Adipocyte (in vitro differentiated cells): ENCODE measurements at places on chromosomes 1 and 21.

DNA sequence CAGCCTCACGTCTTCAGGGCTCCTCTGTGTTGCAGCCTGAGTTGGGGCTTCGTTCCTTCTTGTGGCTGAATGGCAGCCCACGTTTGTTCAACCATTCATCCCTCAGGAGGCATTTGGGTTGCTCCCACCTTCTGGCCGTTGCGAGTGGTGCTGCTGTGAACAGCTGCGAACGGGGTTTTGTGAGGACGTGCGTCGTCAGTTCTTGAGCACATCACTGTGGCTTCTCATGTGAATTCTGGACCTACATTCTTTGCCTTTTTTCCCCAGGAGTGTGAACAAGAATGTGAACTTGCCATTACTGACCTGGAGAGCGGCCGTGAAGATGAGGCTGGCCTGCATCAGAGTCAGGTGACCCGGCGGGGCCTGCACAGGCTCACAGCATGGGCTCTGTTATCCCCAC is 21.9 kb downstream of the PCNT start:
- DNase-seq = no peak

DNA sequence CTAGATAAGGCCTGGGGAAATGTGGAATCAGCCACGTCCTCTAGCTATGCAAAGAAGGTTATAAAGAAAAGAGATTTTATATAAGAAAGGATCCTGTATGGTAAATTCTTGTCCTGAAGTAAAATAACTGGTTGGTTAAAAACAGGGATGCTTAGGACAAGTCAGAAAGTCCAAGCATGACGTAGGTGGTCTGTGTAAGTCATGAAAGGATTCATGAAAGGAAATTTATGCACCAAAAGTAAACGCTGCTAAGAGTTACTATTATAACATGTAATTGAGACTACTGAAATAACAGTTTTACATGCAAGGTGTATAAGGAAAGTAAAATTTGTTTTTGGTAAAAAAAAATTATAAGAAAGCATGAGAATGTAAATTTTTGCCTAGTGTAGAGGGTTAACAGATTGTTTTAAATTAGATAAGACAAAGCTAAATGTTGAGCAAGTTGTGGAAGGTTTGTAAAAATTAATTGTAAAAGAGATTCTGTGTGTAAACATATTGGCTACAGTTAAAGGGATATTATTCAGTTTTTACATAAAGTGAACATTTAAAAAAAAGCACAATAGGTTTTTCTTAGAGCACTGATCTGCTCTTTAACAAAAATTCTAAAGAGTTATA is 43.9 kb downstream of the PIGK start:
- no peak for DNase-seq

DNA sequence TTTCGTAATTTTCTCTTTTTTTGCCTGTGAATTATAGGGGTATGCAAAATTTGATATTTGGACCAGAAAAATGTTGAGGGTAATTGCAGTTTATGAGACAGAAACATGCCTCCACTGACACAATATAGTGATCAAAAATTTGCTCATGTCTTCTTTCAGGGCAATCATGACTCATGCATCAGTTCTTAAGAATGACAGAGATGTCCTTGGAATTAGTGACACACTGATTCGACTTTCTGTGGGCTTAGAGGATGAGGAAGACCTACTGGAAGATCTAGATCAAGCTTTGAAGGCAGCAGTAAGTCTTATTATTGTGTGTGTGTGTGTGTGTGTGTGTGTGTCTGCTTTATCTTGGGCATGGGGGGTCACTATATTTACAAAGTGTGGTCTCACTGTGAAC is 27.5 kb downstream of the CTH start:
- DNase-seq = no peak

DNA sequence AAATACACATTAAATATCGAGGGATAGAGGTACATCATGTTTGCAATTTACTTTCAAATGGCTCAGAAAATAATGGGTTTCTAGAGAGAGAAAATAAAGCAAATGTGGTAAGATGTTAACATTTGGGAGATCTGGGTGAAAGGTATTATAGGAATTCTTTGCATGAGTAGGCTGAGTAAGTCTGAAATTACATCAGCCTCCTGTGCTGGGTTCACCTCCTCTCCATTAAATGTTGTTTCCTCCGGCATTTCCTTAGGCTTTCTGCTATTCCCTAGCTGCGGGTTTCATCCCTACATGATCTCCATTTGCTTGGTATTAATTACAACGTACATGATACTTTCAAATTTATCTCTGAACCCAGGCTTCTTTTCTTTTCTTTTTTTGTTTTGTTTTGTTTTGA is 31.6 kb downstream of the ZMYND12 start:
- peak; percentile 31 for DNase-seq

DNA sequence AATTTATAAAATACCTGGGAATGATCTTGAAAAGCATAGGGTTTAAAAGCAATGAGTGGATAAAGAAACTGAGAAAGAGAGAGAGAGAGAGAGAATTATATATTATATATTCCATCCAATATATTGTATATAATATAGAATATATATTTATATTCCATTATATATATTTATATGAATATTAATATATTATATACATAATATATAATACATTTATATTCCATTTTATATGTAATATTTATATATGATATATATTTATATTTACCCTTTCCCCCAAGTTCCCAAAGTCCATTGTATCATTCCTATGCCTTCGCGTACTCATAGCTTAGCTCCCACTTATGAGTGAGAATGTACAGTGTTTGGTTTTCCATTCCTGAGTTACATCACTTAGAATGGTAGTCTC is 69.9 kb upstream of the SLC35F3 start:
- DNase-seq = no peak

DNA sequence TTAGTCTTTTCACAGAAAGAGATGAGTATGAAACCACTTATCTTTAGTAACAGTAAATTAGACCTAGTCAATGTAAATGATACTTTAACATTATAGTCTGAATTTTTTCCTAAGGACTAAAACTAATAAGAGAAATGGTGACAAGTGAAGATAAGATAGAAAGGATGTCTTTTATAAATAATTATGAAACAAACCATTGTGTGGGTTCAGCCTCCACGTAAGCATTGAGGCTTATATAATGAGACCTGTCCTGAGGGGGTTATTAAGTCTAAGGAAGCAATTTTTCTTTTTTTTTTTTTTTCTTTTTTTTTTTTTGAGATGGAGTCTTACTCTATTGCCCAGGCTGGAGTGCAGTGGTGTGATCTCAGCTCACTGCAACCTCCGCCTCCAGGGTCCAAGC is 55.8 kb downstream of the UROD start:
- DNase-seq = no peak

DNA sequence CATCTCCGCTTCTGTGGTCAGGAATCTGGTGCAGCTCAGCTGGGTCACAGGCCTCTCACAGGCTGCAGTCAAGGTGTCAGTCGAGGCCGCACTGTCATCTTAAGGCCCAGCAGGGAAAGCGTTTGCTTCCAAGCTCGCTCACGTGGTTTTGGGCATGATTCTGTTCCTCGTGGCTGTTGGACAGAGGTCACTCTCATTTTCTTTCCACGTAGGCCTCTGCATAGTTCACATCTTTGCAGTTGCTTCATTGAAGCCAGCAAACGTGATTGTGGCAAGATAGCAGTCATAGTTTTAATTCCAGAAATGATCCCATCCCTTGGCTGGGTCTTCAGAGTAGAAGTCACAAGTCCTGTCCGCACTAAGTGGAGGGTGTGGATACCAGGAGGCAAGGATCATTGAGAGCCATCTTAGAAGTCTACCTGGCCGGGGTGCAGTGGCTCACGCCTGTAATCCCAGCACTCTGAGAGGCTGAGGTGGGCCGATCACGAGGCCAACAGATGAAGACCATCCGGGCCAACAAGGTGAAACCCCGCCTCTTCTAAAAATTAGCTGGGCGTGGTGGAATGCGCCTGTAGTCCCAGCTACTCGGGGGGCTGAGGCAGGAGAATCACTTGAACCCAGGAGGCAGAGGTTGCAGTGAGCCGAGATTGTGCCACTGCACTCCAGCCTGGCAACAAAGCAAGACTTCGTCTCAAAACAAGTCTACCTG is 24.5 kb downstream of the NECAP2 start:
- peak; percentile 9 for DNase-seq

GRCh38 chr1:53557830-53558738 is 98.9 kb downstream of the DMRTB1 start:
- no peak for DNase-seq

DNA sequence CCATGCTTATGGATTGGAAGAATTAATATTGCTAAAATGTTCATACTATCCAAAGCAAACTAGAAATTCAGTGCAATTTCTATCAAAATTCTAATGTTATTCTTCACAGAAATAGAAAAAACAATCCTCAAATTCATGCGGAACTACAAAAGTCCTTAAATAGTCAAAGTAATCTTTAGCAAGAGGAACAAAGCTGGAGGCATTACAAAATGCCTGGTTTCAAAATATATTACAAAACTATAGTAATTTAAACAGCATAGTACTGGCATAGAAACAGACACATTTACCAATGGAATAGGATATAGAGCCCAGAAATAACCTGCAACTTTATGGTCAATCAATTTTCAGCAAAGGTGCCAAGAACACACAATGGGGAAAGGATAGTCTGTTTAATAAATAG is 3.8 kb downstream of the CTSS start:
- DNase-seq = no peak

DNA sequence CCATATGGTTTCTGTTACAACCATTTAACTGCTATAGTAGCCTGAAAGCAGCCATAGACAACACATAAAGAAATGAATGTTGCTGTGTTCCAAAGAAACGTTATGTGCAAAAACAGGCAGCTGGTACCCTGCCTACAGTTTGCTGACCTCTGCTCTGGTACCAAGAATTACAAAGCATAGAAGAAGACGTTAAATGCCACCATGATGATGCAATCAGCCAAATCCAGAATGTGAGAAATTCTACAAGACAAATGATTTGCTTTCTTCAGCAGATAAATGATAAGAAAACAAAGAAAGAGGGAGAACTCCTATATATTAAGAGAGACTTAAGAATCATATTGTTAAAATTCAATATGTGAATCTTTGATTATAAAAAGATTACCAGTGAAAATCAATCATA is 97.8 kb upstream of the PDE4B start:
- DNase-seq = peak; percentile 24

DNA sequence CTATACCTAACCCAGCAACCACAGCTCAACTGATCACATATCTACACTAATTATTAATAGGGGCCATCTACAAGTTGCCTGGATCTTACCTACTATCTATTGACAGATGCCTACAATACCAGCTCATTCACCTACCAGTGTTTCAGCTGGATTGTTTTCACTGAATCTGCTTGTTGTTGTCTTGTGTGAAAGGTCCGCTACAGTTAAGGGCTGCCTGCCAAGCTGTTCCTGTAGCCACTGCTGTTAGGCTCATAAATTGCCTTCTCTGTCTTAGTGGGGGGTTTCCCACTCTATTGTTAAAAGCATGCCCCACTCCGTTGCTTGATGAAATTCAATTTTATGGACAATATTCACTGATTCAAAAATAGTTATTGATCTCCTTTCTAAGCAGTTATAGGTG is 199.7 kb upstream of the TMPRSS15 start:
- no peak for DNase-seq

DNA sequence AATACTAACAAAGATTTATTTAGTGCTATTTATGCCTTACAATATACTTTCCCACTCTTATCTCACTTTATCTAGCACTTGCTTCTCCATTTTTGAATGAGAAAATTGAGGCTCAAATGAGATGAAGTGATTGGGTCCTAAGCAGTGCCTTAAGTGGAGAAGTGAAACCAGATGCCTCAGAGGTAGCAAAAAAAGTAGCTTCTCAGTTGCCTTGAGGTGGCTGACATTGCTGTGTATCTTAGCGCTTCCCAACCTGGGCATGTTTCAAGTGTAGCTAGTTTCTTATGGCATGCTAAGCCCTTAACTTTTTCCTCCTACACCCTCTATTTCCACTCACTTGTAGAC is 390.4 kb downstream of the OMA1 start:
- no peak for DNase-seq

DNA sequence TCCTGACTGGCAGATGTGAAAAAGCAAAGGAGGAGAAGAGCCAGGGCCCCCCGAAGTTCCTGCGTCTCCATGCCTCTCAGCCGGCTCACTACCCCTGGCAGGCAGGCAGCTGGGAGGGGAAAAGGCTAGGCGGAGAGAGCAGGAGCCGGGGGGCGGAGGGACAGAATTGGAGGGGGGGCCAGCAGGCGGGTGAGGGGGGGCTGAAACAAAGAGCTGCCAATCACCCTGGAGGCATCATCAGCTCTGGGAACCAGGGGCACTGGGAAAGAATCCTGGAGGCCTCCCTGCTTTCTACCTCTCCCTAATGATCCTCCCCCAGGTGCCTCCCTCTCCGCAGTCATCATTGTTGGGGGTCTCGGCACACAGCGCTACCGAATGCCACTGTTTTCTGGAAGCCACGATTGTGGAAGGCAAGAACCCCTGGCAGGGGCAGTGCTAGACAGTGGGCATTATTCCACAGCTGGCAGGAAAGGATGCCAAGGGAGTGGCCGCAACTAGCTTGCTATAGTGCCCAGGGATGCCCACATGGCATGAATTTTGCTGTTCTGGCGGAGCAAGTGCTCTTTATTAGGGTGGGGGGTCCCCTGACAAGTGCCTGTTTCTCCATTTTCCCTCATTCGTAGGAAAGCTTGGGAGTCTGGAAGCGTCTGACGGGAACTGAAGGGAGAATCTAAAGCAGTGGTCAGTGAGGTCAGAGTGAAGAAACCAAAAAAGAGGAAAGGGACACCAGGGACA is at the start of gene THBS3:
THBS3 (minus strand) TSS at position 92 of the 735 bp plus-strand sequence; CDS start at position 71, 21 bp downstream.
- DNase-seq = peak; percentile 70

DNA sequence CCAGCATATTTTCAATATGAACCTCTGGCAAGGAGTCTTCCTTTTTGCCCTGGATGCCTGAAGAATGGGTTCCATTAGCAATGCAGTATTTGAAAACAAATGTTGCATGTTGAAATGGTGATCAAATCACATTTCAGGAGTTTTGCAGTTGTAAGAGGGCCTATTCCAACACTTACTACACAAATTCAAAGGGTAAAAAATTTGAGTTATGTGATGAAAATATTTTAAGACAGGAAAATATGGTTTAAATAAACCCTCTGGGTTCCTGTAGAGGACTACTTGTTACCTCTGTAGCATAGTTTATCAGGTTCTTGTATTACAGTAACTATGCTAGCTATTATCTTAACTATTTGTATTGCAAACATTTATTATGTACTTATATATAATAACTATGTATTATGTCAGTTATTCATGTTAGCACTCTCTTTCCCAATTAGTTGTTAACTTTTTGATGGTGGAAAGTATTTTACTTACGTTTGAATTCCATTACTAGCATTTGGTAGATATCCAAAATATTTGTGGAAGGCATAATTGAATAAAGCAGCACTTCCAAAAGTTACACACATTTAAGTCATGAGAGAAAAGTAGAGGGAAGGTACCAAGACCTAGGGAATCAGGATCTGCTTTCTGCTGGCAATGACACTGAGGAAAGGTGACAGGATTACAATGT is 312.9 kb downstream of the GRIK1 start:
- peak; percentile 31 for DNase-seq

GRCh38 chr1:9078015-9078751 is 8.7 kb upstream of the SLC2A5 start:
- DNase-seq = no peak

- no peak for DNase-seq
These were observed 40.3 kb downstream of the KIF1B start for GRCh38 chr1:10250663-10251062.

DNA sequence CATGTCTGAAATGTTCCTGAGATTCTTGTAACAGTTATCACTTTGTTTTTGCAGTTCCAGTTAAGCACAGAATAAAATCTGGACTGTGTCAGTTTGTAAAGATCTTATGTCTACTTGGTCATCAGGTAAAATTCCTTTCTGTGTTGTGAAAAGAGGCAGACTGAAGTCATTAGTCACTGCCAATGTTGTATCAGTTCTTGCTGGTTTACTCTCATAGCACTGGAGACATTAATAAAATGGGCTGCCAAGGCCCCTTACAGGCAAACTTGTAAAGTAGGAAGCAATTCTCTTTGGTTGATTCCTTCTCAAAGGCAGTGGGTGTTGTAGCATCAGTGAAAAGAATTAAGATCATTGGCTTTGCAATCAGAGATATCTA is 61.4 kb upstream of the ST6GALNAC3 start:
- DNase-seq = peak; percentile 6
